Cerebellar nuclear complex (tissue), 1 donor: ENCODE measurements at places on chromosomes 1 and 21.

DNA sequence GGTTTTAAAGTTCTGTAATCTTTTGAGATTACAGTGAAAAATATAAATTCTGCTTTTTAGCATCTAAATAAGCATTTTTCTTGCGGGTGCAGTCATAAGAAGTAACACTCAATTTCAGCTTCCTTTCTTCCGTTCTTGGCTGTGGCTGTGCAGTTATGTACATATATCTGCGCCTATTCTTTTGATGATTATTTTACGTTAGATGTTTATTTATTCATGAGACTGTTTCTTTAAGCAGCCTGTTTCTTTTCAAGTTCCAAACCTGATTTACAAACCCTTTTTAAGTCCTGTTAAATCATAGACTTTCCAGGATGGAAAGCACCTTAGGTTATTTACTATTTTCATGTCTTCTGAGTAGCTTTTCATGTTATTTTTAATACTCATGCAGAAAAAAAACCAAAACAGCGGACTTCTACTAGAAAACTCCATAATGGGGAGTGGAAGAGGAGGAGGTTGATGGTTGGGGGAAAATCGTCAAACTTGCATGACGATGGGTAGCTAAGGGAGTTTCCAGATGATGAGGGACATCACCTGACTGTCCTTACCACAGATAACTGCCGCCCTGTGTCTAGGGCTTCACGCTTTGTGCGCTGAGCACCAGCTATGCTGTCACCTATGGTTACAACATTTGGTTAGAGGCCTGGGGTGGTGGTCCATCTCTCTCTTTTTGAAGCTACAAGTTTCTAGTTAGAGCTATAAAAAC is 2.6 kb downstream of the PRDM2 start:
- no peak for DNase-seq

DNA sequence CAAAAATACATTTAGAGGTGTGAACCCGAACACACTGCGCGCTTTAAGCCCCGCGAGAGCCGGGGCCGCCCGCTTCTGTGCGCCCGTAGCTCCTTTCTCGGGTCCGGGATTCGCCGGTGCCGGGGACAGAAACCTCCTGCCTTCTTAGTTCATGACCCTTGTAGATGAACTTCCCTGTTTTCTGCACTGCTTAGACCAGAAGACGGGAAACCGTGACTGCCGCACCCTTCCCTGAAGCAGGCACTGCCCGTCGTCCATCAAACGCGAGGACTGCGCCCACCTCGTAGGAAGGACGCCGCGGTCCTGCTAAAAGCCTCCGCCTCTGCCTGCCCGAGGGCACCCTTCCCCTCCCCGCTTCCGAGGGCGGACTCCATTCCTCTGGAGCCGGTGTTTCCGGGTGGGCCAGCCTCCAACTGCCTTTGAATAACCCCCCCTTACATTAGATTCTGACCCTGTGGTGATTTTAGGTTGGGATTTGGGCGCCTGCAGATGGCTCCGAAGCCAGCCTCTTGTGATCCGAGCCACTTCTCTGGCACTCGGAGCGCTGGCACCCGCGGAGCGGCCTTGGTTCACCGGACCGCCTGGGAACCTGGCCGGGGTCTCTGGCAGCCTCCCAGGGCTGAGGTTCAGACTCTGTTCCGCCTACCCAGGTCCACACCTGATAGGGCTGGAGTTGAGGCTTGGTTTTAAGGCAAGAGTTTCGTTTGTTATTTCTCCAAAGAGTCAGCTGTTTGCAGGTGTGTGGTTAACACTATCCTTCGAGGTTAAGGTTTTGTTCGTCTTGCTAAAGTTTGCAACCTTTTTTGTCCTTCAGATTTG is 1.2 kb upstream of the PTTG1IP start:
- no peak for DNase-seq

DNA sequence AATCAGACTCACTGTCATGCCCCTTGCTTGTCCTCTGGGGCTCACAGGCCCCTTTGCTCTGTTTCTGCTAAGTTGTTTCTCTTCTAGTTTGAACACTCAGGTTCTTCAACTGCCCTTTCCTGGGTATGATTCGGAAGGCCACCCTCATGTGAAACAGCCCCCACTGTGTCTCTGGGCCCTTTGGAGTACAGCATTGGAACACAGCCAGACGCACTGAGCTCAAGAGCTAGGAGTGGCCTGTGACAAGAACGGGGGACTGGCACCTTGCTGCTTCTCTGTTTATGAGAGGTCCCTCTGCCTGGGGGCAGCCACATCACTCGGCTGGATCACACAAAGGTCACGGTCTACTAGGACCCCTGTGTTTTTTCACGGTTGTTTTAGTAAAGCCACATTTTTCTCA is 114.4 kb upstream of the ZC3H12A start:
- DNase-seq: no peak

DNA sequence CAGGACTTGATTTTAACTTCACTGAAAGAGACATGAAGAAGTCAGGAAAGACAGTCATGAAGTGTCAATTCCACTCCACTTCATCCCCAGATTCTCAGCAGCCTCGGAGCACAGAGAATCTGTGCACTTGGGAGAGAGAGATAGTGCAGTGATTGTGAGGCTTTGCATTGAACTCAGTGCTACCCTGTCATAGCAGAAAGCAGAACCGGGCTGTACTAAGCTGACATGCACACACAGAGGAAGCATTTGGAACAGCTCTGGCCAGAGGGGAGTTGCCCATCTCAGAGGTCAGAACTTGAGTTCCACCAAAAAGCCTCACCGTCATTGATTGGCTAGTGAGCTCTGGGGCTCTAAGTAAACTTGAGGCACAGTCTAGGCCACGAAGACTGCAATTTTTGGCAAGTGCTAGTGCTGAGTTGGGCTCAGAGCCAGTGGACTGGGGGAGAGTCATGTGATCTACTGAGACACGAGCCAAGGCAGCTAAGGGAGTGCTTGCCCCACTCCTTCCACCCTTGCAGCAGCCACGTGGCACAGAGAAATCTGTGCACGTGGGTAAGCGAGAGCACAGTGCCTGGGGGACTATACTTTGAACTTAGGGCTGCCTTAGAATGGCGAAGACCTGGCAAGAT is 810.2 kb upstream of the ADAMTS5 start:
- no peak for DNase-seq
